ENCODE measurements at places on chromosomes 13 and 19. TPM values are rescaled to one million over a fixed set of nuclear protein-coding genes. Genes with fewer than 3 reads are reported as not detected.

DNA sequence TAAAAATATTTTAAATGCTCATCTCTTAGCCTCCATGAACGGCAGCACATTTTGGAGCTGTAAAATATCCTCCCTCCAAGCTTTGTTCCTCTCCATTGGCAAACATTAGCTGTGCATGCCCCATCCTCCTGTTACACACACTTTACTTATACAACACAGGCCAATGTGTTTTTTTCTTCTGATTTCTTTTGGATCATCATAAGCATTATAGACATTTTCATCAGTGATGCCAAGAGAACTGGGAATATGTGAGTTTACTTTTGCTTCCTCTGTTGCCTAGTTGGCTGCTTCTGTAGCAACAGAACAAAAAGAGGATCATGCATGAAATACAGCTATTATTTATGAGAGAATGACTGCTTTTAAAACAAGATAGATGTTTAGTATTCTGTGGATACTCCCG is 142.6 kb downstream of the PCDH9 start:
- no peak for DNase-seq

The GJB2 gene
- total RNA-seq, result 6.1 TPM

DNA sequence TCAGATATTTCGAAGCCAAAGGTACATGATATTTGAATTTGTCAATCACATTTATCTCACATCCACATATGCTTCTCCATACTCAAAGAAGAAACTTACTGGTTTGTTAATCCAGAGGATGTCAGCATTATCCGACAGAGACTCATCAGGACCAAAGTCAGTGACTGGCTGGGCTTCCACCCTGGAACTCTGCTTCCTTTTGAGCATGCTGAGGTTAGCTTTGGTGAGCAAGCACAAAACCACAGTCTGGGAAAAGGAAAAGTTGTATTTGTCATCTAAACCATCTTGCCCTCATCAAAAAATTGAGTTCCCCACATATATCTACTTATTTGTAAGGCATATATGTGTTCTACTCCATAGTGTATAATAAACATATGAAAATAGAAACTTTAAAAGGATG is 17.4 kb downstream of the NALCN start:
- DNase-seq, result no peak

The COMP gene
- 2.8 TPM for total RNA-seq

GRCh38 chr19:2275588-2276428 is 6.2 kb downstream of the PEAK3 start:
- no peak for DNase-seq
